ENCODE measurements at places on chromosomes 2 and 18.

DNA sequence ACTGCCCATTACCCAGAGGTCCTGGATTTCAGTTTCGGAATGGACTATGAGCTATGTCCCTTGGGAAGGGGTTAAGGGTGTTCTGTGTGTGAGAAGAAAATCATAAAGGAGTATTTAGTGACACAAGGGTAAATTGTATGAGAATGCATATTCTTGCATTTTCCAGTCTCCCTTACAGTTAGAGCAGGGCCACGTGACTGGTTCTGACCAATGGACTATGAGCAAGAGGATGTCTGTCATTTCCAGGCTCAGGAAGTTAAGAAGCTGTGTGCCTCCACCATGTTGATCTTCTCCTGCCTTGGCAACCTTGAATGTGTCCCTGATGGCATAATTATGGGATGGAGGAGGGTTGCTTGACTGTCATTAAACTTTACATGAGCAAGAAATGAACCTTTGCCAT is 94.9 kb downstream of the DHRS9 start:
- no peak for DNase-seq

GRCh38 chr2:70328921-70329561 is 27.2 kb upstream of the FAM136A start:
- peak; percentile 50 for DNase-seq

DNA sequence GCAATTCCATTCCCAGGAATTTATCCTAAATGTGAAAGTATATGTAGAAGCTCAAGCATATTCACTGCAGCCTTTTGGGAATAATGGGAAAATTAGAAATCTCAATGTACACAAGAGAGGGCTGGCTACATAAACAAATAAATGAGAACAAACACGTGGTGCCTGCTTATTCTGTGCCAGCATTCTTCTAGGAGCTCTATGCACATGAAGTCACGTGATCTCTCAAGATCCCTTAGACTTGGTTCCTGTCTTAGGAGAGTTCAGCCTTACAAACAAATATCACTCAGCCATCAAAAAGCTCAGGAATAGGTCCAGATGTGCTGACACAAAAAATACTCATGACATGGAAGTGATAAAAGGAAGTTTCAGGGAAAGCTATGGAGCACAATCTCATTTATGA is 92.9 kb upstream of the SP3 start:
- no peak for DNase-seq

DNA sequence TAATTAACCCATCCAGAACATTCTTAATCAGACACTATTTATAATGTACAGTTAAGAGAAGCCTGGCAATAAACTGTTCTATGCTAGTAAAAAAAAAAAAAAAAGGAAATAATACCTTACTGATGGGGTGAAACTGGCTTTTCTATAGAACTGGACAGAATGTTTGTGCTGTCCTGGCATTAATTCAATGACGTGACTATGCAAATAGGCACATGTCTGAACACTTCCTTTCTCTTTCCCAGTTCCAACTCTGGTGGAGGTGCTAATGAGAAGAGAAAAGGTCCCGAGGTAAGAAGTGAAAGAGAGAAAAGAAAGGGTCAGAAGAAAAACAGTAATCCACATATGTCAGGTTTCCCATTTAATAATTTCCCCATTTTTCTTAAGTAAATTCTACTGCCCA is 508.4 kb downstream of the ZEB2 start:
- no peak for DNase-seq

- DNase-seq = peak; percentile 17
Observed at GRCh38 chr2:197777823-197778407, 7.2 kb downstream of the BOLL start.

- no peak for DNase-seq
Observed at GRCh38 chr2:228869636-228870264, 401.3 kb downstream of the PID1 start.

DNA sequence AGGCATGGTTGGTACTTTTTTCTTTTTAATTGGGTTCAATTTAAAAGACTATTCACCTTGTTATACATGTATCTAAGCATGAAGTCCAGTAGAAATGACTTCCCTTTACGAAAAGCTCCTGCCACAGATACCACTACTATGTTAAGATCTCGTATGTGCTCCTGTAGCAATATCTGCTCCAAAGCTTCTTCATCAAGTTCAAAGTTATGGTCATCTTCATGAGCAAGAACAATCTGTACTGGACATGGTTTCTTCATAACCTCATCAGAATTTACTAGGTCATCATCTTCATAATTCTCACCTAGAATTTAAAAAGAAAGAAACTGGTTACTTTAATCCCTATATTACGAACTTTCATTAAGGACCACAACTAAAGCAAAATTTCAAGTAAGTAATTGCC is 33.9 kb downstream of the ATL2 start:
- no peak for DNase-seq

DNA sequence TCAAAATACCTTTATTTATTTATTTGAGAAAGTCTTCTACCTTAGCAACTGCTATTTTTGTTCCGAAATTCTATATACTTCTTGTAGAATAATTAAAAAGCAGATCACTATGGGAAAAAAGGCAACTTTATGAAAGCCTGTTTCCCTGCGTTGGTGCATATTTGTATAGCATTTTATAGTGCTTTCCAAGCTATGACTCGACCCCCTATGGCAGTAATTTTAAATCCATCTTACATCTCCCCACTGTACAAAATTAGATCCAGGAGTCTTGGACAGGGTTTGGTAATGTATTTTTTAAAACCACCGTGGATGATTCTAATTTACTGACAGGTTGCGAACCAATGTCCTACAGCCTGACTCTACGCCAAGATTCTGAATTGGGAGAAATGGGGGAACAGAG is 10.1 kb downstream of the TANK start:
- DNase-seq = peak; percentile 0

GRCh38 chr18:23966909-23967308 is 47.6 kb upstream of the TTC39C start:
- no peak for DNase-seq

DNA sequence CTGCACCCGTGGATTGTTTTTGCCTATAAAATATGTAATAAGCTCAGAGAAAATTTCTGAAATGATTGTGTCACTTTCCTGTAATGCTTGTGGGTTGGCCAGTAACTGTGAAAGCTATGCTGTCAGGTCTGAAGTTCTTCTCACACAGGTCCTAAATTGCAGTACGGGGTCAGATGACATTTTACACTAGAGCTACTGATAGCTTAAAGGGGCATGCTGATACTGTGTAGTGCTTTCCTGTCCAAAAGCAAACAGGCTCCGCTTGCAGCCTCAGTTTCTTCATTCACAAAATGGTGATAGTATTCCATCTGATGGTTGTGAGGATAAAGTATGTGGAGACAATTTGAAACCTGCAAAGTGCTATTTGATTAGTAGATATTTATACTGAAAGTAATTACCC is 7.6 kb upstream of the FARSB start:
- no peak for DNase-seq

DNA sequence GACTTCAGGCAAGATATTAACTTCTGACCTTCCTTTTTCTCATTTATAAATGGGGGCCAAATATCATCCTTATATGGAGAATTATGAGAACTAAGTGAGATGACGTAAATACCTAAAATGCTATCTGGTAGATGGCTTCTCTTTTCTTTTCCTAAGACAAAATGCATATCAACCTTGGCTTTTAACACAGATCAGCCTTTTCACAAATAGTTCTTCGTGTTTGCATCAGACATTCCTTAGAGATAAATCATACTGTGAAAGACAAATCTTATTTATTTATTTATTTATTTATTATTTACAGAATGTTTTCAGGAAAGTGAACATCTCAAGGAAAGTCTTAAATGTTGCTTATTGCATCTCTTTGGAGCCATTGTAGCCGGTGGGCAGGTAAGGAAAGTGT is 62.8 kb downstream of the NBEAL1 start:
- no peak for DNase-seq

GRCh38 chr2:174748948-174749347 is 15.3 kb downstream of the CHRNA1 start:
- peak; percentile 17 for DNase-seq

- no peak for DNase-seq
Observed at GRCh38 chr2:219991116-219991515, 363.7 kb downstream of the SLC4A3 start.

DNA sequence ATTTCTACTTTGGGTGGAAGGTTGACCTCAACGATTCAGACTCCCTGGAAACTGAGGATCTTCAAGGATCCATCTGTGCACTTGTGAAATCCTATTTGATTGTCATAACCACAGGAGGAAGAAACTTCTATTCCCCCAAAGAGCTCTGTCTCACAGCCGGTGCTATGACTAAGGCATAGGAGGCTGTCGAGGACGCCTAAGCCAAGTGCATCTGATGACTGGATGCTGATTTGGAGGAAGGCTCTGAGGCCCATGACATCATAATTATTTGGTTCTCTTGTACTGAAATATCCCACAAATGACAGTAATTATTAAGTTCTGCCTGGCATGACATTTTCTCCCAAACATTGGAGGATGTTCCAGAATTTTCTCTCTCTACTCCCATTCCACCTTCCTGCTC is 13.8 kb upstream of the KCNF1 start:
- no peak for DNase-seq

DNA sequence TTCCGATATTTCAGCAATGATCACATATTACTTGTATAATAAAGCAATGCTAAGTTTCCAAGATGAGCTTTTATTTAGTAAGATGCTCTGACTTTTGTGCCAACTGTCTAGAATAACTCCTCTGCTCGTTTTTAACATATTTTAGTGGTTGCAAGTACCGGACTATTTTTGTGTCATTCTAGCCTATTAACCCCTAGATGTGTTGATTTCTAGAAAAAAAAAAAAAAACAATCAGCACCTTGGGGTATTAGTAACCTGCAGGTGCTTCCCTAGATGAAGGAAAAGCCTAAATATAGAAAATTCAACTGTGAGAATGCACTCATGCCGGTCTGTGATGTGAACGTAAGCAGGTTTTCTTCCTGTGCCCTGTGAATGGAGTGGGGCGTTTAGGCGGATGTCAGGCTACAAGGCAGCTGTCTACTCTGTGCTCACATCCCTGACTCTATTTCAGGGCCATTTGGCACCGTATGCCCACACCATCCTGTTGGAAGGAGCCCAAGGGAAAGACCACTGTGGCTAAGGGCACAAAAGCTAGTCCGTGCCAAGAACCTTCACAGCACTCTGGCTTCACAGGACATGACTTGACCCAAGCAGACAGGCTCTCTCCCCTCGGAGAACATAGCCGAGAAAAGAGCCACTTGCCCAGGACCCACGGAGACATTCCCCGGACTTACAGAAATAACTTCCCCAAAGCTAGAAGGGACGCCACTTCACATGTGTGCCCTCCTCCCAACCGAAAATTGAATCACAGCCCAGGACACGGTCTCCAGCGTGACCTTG is 60.9 kb upstream of the AGAP1 start:
- peak; percentile 41 for DNase-seq

DNA sequence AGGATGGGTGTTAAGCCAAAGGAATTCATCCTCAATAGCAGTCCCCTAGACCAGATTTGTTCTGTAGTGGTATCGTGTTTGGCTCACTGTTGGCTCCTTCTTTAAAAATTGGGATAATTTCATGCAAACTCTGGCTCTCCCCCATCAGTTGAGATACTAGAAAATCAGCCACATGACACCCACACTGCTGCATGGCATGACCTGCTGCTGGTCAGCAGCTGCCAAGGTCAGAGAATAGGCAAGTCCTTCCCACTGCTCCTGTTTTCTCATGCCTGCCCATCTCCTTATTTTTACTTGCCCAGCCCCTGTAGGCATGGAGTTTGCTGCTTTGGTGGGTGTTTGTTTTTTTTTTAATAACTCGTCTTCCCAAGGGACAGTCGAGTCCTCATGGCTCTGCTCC is 1.0 kb upstream of the SNRNP200 start:
- no peak for DNase-seq

GRCh38 chr2:62180975-62181374 is 14.9 kb upstream of the B3GNT2 start:
- no peak for DNase-seq

DNA sequence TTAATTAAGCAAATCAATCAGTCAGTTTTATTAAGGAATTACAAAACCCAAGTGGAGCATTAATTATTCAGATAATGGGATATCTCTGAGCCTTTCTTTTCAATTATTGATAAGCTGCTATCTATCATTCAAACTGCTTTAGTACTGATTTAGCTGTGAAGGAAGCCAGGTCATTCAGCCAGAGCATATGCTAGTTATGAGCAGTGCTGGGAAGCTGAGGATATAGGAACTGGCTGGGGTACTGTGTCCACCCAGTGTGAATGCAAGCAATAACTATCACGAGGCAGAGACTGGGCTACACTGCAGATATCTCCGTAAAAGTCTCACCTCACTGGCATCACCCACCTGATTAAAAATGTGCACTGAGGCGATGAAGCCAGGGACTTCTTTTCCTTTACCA is 496.7 kb upstream of the PIK3C3 start:
- DNase-seq = no peak
